ENCODE measurements at places on chromosomes 7 and 10.

GRCh38 chr7:110541962-110542361, 549.0 kb upstream of the LRRN3 start:
- no peak for DNase-seq

DNA sequence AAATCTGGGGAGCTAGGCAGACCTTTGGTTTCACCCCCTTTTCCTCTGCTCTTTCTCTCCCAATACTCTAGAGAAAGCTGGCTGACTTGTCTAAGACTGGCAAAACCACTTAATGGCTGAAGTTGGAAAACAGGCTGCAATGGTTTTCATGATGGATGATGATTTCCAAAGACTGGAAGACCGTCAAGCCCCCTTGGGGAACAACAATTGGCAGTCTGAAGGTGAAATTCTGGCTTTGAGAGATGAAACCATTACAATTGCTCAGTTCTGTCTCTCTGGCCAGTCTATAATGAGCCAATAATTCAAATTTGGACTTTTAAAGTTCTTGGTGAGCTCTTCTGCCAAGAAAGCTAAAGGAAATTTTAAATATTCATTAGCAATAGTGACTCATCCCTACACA, 680.5 kb downstream of the PARD3 start:
- DNase-seq: no peak

GRCh38 chr10:130453721-130454542, 317.7 kb downstream of the GLRX3 start:
- DNase-seq: no peak

DNA sequence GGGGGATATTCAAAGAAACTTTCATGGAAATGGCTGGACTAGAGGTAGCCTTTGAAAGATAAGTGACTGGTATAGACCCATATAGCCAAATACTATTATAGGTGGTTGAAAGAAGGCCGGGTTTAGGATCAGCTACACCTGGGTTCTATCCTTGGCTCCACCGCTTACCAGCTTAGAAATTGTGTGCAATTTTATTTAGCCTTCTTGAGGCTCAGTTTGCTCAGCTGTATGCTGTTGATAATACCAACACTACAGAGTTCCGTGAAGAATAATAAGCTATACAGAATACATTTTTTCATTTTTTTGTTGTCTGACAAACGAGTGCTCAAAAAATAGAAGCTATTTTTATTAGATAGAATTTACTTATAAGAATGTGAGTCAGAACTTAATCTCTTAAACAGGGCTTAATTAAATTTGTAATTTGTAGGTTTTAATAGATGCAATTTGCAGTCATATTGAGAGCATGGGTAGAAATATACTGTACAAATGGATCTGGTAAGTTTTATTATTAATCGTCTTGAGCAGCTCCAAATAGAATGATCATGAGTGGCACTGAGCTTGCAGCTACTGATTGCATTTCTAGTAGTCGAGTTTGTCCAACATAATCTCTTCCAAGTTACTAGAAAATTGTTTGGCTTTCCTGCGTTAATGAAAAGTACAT, 164.3 kb upstream of the PHYHIPL start:
- DNase-seq: no peak

DNA sequence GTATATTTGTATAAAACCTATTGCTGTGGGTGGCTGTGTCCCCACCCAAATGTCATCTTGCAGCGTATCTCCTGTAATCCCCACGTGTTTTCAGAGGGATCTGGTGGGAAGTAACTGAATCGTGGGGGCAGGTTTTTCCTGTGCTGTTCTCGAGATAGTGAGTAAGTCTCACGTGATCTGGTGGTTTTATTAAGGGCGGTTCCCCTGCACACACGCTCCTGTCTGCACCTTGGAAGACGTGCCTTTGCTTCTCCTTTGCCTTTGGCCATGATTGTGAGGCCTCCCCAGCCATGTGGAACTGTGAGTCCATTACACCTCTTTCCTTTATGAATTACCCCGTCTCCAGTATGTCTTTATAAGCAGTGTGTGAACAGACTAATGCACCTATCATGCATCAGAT, 97.6 kb downstream of the DYNC2I1 start:
- DNase-seq: no peak

GRCh38 chr7:158271646-158272045, 316.0 kb downstream of the PTPRN2 start:
- no peak for DNase-seq

DNA sequence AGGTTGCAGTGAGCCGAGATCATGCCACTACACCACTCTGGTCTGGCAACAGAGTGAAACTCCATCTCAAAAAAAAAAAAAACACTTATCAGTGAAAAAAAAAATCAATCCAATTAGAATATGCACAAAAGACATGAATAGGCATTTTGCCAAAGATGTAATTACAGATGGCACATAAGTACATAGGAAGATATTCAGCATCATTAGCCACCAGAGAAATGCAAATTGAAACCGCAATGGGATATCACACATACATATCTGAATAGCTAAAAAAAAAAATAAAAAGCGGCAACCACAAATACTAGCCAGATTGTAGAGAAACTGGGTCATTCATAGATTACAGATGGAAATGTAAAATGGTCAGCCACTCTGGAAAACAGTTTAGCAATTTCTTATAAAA, 1310.8 kb downstream of the XPNPEP1 start:
- no peak for DNase-seq

Data from NCI-H1436 treated with DMSO at 0.1 percent for 48 hours (cell line).